ENCODE measurements at places on chromosomes 1 and 21.

DNA sequence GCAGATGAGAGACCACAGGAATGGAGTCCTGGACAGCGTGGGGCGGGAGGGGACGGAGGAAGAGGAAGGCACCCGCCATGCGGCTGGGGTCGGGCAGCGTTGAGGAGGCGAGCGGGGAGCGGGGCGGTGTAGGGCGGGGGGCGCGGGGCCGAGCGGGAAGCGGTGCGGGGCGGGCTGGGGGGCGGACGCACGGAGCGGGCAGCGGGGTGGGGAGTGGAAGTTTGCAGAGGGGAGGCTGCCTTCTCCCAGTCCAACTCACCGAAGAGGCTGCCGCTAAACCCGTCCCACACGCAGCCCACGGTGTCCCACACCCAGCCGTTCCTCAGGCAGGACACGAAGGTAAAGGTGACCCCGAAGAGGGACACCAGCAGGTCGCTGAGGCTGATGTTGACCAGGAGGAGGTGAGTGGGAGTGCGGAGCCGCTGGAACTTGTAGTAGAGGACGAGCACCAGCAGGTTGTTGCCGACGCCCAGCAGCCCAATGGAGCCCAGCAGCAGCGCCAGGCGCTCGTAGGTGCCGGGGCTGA lies 483 bp downstream of the CHML start:
- H3K27ac ChIP-seq = peak overlapping the region; percentile 84
- H3K27me3 ChIP-seq = no peaks in the 10 kb centered on the region
- no peak for DNase-seq
- peaks cover 8% of the 10 kb centered on the region for H3K4me1 ChIP-seq
- H3K4me3 ChIP-seq = peak overlapping the region; percentile 95
- peaks cover 37% of the 10 kb centered on the region for H3K36me3 ChIP-seq

DNA sequence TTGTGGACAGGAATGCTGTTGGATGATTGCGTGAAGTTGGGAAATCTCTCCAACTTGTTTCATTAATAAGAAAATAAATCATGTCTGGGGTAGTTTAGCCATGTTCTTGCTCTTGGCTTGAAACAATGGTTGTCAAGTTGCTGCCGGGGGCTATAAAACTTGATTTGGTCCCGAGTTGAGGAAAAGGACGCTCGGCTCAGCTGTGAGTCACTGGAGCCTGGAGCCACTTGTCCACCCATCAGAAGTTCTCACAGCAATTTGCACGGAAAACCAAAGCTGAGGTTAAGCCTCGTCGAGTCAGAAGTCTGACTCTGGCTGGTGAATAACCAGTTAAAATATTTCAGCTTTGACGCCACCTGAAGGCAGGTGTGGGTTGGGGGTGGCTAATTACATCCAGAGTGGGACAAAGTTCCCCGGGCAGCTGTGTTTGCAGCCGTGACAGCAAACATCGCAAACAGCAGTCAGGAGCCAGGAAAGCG lies 19.7 kb upstream of the RIPK4 start:
- no peaks in the 10 kb centered on the region for H3K36me3 ChIP-seq
- H3K4me3 ChIP-seq = no peak overlapping the region
- H3K27ac ChIP-seq = no peak overlapping the region

DNA sequence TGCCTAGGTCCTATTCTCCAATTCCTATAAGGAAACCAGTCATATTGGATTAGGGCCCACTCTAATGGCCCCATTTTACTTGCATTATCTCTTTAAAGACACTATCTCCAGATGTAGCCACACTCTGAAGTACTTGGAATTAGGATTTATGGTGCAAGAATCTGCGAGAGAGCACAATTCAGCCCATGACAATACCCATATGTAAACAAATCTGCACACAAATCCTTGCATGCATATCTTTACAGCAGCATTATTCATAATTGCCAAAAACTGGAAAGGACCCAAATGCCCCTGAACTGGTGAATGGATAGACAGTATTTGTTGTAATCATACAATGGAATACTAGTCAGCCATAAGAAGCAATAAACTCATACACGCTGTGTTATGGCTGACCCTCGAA lies 229.8 kb upstream of the ADAMTS5 start:
- H3K4me3 ChIP-seq = no peak overlapping the region

DNA sequence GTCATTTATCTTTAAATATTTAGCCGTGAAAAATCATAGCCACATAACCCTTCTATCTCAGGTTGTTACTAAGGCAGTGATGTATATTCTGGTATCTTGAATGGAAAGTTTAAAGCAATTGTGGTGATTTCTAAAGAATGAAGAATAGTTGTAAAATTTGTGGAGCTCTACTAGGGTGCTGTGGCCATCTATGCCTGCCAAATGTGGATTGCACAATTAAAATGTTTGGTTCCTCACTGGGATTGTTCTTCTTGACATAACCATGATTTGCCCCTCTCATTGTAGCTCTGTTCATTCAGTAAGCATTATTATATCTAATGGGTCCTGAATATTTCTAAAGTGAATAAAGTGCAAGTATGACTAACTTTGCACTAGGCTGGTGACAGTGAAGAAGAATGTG lies 50.1 kb downstream of the AK4 start:
- H3K4me3 ChIP-seq = no peak overlapping the region
- DNase-seq = no peak
- no peak overlapping the region for H3K27ac ChIP-seq
- no peaks in the 10 kb centered on the region for H3K27me3 ChIP-seq
- H3K36me3 ChIP-seq = no peaks in the 10 kb centered on the region
- no peaks in the 10 kb centered on the region for H3K4me1 ChIP-seq

GRCh38 chr1:17630048-17630830 lies 90.7 kb downstream of the ARHGEF10L start:
- no peaks in the 10 kb centered on the region for H3K27me3 ChIP-seq
- no peak for DNase-seq
- H3K4me1 ChIP-seq = no peaks in the 10 kb centered on the region
- no peak overlapping the region for H3K4me3 ChIP-seq

DNA sequence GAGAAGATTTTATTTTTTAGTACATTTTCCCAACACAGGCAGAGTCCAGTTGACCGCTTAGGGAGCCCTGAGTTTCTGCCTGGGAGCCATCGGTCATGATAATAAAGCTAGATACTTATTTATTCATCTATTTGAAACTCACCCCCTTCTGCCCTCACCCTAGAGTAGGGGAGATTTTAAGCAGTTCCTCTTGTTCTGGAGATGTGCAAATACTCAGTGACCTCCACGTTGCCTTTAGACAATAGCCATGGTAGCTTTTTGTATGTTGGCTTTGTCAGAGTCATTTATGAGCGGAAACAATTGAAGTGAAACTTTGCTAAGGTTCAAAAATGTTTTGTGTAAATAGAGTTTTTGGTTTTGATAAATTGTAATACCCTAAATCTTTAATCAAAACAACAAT lies 45.7 kb upstream of the PLPPR4 start:
- H3K27me3 ChIP-seq = no peaks in the 10 kb centered on the region
- H3K36me3 ChIP-seq = no peaks in the 10 kb centered on the region
- DNase-seq = no peak
- H3K27ac ChIP-seq = no peak overlapping the region

DNA sequence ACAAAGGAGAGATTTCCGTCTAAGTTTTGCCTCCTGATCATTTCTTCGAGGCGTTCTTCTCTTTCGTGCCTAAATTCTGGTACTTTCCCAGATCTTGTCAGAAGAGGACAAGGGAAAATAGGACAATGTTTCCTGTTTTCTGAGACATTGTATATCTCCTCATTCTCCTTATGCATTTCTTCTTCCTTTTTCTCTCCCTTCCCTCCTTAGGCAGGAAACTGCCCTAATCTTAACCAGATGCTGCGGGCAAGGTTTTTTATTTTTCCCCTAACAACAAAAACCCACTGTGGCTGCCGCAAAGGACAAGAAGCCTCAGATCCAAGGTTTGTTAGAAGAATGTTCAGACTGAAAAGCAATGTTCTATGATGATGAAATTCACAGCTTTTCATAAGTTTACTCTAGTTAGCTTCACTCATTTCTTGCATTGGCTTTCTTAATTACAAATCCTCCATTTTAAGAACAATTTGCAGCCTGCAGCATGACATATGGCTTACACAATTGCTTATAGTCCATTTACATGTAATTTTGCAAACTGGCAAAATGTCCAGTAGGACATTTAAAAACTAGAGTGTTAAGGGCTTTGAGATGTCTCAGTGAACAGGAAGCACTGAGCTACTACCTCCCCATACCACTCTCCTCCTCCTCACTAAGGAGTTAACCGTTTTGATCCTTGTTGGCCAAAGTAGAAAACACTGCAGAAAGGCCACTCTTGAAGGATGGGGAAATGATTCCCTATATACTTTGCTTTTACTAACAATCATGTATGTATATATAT lies 624 bp downstream of the CTSK start:
- DNase-seq = no peak
- peaks cover 2% of the 10 kb centered on the region for H3K4me1 ChIP-seq
- H3K36me3 ChIP-seq = peaks cover 29% of the 10 kb centered on the region
- H3K4me3 ChIP-seq = no peak overlapping the region
- no peak overlapping the region for H3K27ac ChIP-seq

GRCh38 chr1:62247391-62248168 lies 52.9 kb downstream of the L1TD1 start:
- H3K27me3 ChIP-seq = no peaks in the 10 kb centered on the region
- H3K36me3 ChIP-seq = no peaks in the 10 kb centered on the region
- H3K4me1 ChIP-seq = peaks cover 6% of the 10 kb centered on the region
- DNase-seq = no peak
- H3K4me3 ChIP-seq = no peak overlapping the region

- no peaks in the 10 kb centered on the region for H3K27me3 ChIP-seq
- no peak for DNase-seq
- H3K36me3 ChIP-seq = no peaks in the 10 kb centered on the region
- H3K4me3 ChIP-seq = no peak overlapping the region
- H3K4me1 ChIP-seq = peaks cover 27% of the 10 kb centered on the region
These were observed 78.8 kb upstream of the CD1D start for GRCh38 chr1:158101927-158102326.

DNA sequence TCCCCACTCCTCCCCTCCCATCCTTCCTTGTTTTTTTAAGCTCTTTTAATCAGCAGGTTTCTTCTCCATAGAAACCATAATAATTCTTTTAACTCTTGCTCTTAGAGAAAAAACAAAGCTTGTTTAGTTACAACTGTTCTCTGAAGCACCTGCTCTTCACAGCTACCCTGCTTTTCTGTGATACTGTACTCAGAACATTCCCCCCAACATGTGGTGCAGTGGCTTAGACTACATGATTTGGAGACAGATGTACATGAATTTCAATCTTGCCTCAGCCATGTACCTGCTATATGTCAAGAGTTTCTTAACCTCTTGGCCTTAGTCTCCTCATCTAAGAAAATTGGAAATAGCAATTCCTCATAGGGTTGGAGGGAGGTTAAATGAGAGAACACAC lies 33.5 kb downstream of the LAMC2 start:
- peaks cover 11% of the 10 kb centered on the region for H3K4me1 ChIP-seq
- no peak for DNase-seq
- H3K36me3 ChIP-seq = no peaks in the 10 kb centered on the region
- no peaks in the 10 kb centered on the region for H3K27me3 ChIP-seq
- H3K27ac ChIP-seq = no peak overlapping the region
- no peak overlapping the region for H3K4me3 ChIP-seq

DNA sequence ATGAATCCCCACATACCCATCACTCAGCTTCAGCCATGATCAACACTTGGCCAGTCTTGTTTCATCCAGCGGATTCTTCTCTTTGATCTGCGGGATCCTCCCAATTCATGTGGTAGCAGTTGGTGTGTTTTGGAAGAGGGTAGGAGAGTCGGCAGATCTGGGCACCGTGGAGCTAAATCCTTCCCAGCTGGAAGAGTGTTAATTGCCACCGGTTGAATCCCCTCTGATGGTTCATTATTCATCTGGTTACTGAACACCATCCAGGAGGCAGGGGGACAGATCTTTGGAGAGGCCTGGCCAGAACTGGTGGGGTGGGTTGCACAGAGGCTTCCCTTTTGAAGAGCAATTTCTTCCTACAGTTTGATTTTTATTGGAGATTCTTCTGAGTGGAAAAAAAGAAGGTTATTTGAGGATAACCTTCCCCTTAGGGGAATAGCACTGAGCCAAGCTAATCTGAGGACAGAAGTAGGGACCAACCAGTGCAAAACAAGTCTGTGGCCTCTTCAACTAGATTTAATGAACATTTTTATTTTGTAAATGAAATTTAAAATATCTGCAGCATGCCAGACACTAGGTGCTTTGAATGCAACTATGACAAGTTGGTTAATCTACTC lies 8.1 kb downstream of the NFASC start:
- DNase-seq = no peak
- peaks cover 13% of the 10 kb centered on the region for H3K4me1 ChIP-seq
- H3K27me3 ChIP-seq = no peaks in the 10 kb centered on the region

DNA sequence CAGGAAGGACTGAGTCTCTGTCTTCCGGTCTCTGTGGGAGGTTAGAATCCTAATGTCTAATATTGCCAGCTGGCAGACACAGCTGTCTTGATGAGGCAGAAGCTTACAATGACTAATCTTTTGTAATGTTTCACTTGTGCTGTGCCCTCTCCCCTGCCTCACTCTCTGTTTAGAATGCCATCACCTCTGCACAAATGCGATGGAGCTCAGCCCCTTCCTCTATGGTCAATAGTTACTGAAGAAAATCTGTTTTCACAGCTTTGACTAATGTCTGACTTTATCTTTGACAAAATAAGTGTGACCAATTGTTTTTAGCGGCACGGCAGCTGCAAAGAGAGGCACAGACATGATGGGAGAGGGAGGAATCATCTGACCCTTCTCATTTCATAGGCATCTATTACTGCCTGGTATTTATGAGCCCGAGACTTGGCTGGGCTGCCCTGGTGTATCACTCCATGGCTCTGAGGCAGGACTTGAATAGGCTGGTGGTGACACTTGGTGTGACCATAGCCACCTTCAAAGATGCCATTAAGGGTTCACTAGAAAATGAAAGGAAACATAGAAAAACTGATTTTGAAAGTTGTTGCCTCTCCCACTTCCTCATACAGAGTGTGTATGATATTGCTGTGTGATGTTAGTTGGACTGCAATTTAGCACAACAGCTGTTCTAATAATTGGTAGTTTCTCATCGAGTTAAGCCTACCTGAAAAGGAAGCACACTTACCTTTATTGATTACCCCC lies 163.2 kb upstream of the NBPF11 start:
- H3K36me3 ChIP-seq = no peaks in the 10 kb centered on the region
- H3K27me3 ChIP-seq = peaks cover 30% of the 10 kb centered on the region
- H3K4me3 ChIP-seq = no peak overlapping the region
- DNase-seq = no peak
- no peaks in the 10 kb centered on the region for H3K4me1 ChIP-seq

- no peaks in the 10 kb centered on the region for H3K4me1 ChIP-seq
- no peak overlapping the region for H3K4me3 ChIP-seq
- H3K27me3 ChIP-seq = no peaks in the 10 kb centered on the region
- no peak overlapping the region for H3K27ac ChIP-seq
- no peak for DNase-seq
- no peaks in the 10 kb centered on the region for H3K36me3 ChIP-seq
These were observed 55.9 kb downstream of the VCAM1 start for GRCh38 chr1:100775483-100775882.

DNA sequence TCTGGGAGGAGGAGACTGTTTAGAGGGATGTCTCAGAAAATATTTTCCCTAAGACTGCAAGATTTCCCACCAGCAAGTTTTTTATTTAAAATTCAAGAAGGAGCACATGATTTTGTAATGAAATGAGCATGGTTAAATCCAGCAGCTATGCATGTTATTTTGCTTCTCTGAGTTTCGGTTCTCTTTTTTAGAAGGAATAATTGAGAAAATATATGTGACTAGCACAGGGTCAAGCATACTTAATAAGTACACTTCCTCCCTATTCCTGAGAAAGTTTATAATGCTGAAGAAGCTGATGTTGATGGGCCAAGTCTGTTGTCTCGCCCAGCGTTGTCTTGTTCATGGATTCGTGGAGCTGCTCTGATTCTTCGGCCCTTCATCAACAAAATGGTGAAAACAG lies 51.2 kb downstream of the EXO1 start:
- DNase-seq = no peak
- H3K4me3 ChIP-seq = no peak overlapping the region
- H3K27ac ChIP-seq = no peak overlapping the region
- H3K36me3 ChIP-seq = peaks cover 24% of the 10 kb centered on the region
